ENCODE measurements at places on chromosomes 3 and 15.

DNA sequence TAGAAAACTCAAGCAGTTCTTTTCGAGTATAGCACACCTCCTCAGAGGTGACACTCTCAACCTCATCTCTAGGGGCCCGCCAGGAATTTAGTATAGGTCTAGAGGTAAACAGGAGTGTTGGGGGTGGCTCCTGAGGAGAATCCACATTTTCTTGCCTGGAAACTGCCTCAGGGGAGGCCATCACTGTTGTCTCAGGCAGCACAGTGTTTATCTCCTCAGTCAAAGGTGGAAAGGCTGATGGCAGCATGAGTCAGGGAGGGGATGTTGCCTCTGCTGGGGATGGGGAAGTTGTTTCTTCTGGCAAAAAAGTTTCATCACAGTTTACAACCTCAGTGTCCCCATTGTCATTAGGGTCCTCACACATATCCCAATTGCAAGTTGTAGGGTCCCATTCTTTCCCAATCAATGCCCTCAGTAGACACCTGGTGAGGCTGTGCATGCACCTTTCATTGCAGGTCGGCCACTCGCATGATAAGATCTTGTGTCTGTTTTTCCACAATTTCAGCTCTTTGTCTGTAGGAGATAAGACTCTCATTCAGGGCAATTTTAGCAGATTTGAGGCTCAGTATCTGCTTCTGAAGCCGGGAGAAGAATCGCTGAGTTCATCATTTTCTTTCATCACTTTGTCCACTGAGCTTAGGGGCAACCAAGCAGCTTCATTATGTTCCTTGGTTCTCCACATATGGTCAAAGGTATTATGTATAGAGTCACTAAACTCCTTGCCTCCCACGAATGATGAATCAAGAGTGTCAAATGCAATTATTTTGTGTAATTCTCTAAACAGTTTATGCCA, 25.8 kb downstream of the NAALADL2 start:
- DNase-seq = no peak

GRCh38 chr3:128100161-128100560, 23.5 kb downstream of the RUVBL1 start:
- DNase-seq = no peak

DNA sequence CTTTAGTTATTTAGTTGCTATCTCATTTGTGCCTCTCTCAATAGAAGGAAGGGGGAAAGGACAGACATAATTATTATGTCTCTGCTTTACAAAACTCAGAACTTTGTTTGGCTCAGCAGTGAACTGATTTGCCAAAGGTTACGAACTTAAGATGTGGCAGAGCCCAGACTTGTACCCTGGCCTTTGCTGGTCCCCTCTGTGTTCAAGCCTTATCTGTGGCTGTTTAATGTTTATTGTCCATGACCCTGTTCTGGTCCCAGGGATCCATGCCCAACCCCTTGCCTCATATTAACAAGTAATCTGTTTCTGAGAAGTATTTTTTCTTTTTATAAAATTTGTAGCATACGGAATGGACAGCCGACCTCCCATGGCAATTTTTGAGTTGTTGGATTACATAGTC, 10.7 kb downstream of the SNAPC5 start:
- no peak for DNase-seq

DNA sequence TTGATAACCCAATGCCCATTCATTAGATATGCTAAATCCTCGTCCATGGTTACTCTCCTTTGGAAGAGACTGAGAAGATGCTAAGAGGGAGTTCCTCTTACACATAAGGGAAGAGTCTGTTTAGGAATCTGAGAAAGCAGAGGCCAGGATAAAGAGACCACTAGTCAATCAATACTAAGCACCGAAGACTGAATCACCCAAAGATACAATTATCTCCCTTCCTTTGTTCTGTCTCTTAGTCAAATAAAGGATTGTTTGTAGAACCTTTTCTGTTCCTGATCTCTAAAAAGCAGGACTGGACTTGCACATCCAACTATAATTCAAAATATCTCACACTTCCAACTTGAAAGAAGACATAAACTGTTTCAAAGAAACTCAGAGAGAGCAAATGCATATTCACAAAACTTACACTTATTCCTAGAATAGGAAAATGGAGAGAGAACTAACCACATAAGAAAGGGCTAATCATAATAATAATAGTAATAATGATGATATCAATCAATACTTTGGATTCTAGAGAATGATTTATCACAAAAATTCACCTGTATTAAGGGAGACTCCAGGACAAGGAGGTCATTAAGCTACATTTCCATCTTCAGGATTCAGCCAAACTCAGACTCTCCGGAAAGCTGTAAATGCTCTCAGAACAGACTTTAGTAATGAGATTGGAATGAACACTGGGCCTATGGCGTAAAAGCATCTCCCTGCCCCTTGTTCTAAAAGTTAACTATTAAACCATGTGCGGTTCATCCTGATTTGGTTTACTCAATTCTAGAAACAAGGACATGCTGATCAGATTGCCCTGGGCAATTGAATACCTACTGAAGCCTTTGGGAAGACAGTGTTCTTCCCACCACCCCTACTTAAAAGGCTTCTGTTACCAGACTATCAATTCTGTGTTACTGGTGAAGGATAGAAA, 401.5 kb downstream of the ZBTB20 start:
- DNase-seq = no peak

GRCh38 chr15:81865850-81866537, 179.8 kb downstream of the MEX3B start:
- DNase-seq = no peak

- no peak for DNase-seq
These were observed 128.4 kb upstream of the TP63 start for GRCh38 chr3:189502676-189503257.

DNA sequence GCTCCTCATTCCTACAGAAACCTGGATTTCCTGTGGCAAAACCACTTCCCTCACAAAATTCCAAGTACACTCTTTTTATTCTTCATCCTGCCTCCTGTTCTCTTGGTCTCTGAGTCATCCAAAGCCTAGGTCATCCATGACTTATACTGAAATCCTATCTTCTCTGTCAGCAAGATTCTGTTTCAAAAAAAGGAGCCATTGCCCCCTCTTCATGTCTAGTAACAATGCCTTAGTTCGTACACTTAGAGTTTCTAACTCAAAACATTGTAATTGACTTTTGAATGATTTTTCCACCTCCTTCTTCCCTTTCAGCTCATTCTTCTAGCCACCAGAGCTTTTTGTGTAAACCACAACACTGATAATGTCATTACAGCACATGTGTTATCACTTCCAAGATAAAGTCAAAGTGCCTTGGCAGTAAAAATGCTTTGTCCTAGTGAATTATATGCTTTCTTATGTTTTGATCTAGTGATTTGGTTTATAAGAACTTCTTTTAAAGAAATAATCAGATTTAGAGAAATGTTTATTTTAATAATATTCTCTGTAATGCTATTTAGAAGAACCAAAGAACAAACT, 256.5 kb upstream of the NECTIN3 start:
- no peak for DNase-seq

DNA sequence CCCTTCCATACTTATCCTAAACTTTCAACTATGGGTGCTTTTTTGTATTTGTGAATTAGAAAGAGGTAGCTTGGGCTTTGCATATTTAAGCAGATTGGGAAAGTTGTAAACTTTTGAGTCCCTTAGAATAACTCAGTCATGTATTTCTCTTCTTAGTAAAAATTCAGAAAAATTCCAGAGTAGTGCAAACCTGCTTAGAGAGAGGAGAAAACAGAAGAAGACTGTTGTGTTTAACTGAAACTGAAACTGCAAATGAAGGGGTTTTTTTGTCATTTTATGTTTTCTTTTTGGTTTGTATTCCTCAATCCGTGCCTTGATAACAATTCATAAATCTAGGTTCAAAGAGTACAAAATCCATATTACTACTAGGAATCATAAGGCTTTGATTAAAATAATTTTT, 31.3 kb downstream of the CD200 start:
- no peak for DNase-seq

DNA sequence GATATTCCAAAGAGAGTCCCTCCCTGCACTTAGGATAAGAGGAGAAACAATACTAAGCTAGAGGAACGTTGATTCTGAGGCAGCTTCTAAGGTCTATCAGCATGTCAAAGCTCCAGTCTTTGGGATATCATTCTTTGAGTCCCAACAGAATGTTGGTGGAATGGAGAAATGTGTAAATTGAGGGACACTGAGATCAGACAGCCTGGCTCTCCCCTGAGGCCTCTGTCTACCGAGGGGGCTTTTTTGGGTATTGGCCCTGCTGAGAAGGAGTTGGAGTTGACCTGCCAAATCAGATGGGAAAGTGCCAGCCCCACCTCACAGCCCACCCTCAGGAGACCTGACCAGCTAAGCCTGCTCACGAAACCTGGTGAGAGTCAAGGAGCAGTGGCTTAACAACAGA, 27.6 kb upstream of the LRTM1 start:
- no peak for DNase-seq

GRCh38 chr3:136070953-136071949, 105.7 kb downstream of the PPP2R3A start:
- no peak for DNase-seq

GRCh38 chr15:55696221-55696620, 46.7 kb downstream of the PRTG start:
- no peak for DNase-seq

- DNase-seq = no peak
These were observed 240.0 kb downstream of the THRB start for GRCh38 chr3:24254649-24255048.

GRCh38 chr3:126777366-126777765, 73.3 kb downstream of the CHCHD6 start:
- DNase-seq = no peak

GRCh38 chr3:196835086-196835485, 32.6 kb upstream of the SENP5 start:
- DNase-seq = no peak

DNA sequence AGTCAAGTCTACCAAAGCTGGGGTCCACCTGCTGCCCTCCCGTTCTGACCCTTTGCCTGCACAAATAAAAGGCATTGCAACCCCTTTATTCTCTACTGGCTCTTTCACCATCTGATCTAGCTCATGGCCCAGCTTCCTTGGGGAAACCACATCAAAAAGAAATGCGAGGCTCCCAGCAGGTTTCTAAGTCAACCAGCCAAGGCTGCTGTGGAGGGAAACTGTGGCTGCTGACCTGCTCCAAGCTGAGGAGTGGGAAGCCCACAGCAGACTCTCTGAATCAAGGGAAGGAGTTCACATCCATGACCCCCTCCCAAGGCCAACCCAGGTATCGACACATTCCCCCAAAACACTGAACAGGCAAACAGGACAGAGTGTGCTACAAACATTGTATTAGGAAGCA, 25.2 kb upstream of the SLCO2A1 start:
- no peak for DNase-seq

DNA sequence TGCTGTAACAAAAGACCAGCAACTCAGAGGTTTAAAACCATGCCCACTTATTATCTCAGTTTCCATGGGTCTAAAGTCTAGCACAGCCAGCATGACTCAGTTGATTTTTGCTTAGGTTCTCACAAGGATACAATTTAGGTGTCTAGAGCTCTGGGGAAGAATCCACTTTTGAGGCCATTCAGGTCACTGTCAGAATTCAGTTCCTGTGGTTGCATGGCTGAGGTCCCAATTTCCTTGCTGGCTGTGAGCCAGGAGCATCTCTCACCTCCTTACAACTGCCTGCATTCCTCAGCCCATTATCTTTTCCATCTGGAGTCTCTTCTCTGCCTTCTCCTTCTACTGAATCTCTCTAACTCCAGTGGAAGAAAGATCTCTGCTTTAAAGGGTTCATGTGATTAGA, 240.5 kb upstream of the CFAP20DC start:
- no peak for DNase-seq

DNA sequence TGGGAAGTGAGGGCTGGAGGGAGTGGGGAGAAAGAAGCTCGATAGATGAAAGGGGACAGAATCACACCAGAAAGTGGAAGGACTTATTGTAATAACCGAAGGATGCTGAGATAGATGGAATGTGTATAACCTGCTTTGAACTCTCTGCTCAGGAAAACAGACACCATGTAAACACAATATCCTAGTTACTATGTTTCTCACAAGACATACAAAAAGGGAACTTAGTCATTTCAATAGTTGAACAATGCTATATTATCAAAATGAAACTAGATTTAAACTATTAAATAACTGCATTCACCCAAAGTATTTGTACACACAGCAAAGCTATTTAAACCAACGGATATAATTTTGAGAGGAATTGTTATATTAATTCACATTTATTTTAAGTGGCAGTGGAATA, 108.3 kb upstream of the GADL1 start:
- DNase-seq = no peak

- DNase-seq = no peak
These were observed 4.0 kb downstream of the HES1 start for GRCh38 chr3:194139814-194140391.

GRCh38 chr15:64970698-64971097, 19.0 kb downstream of the SPG21 start:
- no peak for DNase-seq

GRCh38 chr3:23602971-23603370, 202.8 kb upstream of the UBE2E1 start:
- no peak for DNase-seq

GRCh38 chr3:66693461-66694031, 192.7 kb upstream of the LRIG1 start:
- DNase-seq = no peak

DNA sequence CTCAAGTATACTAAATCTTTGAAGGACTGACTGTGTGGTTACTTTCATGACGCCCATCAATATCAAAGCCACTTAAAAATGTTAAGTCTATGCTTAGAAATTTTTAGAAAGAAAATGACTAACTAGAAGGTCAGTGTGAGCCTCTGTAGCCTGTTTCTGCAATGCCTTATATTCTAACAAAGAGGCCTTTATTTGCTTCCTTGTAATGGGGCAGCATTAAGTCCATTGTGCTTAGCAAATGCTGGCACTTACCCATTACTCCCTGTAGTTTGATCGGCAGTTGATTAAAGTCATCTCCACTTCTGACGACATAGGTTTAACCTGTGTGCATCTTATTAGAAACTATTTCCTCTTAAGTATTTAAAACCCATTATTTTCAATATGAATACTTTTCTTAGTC, 91.6 kb upstream of the FAM98B start:
- DNase-seq = no peak

- no peak for DNase-seq
These were observed 8.6 kb downstream of the ACAA1 start for GRCh38 chr3:38128303-38128655.

GRCh38 chr15:53160092-53160704, 370.1 kb upstream of the ONECUT1 start:
- DNase-seq = no peak

GRCh38 chr15:47741082-47741481, 23.8 kb downstream of the SEMA6D start:
- DNase-seq = no peak
